ENCODE measurements at places on chromosomes 12 and 14. TPM values are rescaled to one million over a fixed set of nuclear protein-coding genes. Genes with fewer than 3 reads are reported as not detected.

- no peak for DNase-seq
Measured at GRCh38 chr14:89892953-89893352, 61.6 kb downstream of the EFCAB11 start.

DNA sequence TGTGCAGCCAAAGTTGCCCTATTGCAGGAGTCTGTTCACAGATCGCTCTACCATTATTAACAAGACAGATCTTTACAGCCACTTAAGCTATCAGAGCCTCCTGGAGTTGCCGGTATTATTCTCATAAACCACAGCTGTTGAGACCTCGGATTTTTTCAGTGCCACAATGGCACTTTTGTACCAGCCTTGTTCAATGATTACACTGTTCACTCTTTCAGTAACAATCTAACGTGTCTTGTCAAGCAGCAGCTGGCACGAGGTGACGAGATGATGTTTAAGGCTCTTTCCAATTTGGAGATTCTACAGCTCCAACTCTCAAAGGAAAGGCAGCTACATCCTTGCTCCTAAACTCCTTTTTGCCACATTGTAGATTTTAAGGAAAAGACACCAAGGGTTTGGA is 30.7 kb downstream of the LRIG3 start:
- no peak for DNase-seq

GRCh38 chr12:76028571-76029277 is 2.9 kb downstream of the PHLDA1 start:
- DNase-seq: no peak

DNA sequence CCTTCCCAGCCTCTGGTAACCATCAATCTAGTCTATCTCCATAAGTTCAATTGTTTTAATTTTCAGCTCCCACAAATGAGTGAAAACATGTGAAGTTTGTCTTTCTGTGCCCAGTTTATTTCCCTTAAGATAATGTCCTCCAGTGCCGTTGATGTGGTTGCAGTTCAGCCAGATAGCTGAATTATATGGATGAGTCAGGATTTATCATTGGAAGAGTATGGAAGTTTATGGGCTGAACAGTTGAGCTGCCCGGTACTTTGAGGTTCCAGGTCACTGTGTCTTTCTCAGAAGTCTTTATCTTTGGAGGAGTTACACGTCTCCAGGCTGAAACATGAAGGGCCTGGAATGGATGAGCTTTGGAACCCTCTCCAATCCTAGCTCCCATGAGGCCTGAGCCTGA is 120.1 kb downstream of the ASCL4 start:
- DNase-seq: no peak

The AVPR1A gene
- 0.24 TPM for total RNA-seq

The C12orf76 gene
- 17.6 TPM for total RNA-seq

The KLHDC1 gene
- not detected for total RNA-seq

The CIROP gene
- total RNA-seq: 0.07 TPM

The PPM1H gene
- total RNA-seq: 37.1 TPM

The PARPBP gene
- 20.5 TPM for total RNA-seq

The DAO gene
- 0.17 TPM for total RNA-seq

The NANOG gene
- total RNA-seq: 330 TPM
